ENCODE measurements at places on chromosomes 3 and 15.

DNA sequence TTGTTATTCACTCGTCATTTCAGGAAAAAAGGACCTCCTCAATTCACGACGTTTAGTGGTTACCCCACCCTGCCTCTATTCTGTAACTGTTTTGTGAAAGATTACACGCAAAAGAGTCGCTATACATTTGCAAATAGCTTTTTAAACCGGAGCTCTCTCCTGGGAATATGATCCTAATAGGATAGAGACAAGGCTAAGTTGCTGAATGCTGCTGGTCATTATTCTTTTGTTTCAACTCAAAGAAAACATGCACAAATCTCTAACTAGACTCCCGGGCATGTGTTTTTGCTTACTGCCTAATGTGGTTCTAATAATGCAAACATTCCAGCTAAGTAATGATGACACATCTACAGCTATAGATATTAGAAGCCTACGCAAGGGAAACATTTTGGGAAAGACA, 214.6 kb upstream of the MDFIC2 start:
- DNase-seq = no peak

GRCh38 chr15:66482539-66482938, 15.0 kb downstream of the SNAPC5 start:
- DNase-seq = no peak

DNA sequence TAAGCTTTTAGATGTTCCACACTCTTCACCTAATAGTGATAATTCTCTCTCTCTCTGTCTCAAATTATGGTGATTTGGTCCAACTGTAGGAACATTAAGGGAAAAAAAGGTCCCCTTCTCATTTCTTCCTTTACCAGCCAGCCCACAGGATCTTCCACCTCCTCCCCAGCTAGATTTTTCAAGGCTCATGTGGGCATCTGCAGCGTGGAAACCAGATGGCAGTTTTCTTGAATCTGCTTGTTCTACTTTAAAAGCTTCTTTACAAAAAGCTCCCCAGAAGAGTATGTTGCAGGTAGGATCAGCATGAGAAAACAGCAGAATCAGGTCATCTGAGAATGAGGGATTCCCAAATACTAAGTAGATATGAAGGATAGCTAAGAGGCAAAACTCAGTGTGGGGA, 208.6 kb upstream of the PFN2 start:
- DNase-seq = no peak

DNA sequence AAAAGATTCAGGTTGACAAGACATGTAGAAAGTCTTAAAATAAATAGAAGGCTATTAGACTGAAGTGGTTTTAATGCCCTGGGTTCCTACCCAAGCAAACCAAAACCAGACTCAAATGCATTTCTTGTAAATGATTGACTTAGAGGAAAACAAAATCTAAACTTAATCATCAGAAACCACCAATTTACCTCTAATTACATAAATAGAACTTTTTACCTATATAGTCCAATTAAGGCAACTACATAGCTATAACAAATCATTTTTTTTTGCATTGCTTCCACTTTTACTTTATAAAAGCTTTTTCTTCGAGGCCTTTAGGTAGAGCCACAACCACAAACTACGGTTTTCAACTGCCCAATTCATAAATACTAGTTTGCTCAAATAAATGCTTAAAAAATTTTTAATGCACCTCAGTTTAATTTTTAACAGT, 231.3 kb upstream of the ARHGEF26 start:
- DNase-seq = no peak

- no peak for DNase-seq
Observed at GRCh38 chr15:79944622-79945021, 26.4 kb downstream of the BCL2A1 start.

- DNase-seq = no peak
Observed at GRCh38 chr3:7754653-7755441, 746.8 kb upstream of the LMCD1 start.

- no peak for DNase-seq
Observed at GRCh38 chr3:41521010-41521655, 321.8 kb downstream of the CTNNB1 start.

DNA sequence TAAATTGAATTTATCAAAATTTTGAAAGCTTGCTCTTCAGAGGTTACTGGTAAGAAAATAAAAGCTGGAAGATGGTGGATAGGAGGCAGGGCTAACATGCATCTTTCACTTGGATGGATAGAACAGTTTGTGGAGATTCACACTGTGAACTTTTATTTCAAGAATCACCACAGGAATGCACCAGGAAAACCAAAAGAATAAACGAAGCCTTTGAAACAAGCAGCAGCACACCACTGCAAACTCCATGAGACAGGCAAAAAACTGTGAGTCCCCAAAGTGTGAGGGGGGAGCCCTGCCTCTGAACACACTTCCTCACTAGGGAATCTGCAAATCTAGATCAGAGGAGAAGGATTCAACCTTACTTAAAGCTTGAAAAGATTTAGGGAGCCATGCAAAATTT, 122.2 kb downstream of the RTP4 start:
- DNase-seq = no peak

GRCh38 chr15:80157215-80157614, 4.4 kb downstream of the FAH start:
- DNase-seq = no peak

GRCh38 chr3:61425356-61425755, 136.0 kb upstream of the PTPRG start:
- no peak for DNase-seq

- no peak for DNase-seq
Observed at GRCh38 chr15:76386178-76386577, 49.6 kb downstream of the ISL2 start.

- DNase-seq = no peak
Observed at GRCh38 chr15:63506537-63507035, 2.2 kb downstream of the USP3 start.

GRCh38 chr15:45023659-45024225, 747 bp downstream of the SORD start:
- peak; percentile 13 for DNase-seq

DNA sequence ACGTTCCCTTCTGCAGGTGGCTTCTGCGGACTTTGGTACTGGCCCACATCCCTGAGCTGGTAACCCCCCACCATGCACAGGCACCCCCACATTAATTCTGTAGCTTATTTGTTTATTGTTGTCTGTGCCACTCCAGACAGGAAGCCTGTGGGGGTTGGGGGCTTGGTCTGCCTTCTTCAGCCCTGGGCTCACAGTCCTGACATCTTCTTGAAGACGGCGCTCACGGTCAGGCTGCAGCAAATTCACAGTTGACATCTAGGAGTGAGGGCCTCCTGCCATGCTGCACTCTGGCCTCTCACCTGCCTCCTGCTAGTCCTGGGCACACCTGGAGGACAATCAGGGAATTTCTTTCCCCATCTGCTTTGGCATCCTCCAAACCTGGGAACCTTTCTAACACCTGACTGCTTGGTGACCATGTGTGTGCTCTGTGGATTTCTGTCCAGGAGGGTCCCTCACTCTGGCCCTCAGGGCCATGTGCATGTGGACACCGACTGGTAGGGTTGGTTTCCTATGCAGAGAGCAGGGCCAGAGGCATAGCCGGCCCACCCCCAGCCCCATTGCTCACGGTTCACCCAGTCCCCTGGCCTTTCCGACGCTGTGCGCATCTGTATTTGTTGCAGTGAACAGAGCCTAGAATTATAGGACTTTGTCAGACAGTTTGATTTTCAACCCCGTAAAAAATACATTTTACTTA, 68.8 kb downstream of the APBA2 start:
- DNase-seq = no peak

Measured in hematopoietic multipotent progenitor cell treated with erythropoietin and hydrocortisone succinate and interleukin-3 and kit ligand, for 15 days (in vitro differentiated cells).